ELF-1 (cell line): ENCODE measurements at places on chromosomes 3 and 15.

- DNase-seq, result no peak
Observed at GRCh38 chr3:132615881-132616280, 18.8 kb downstream of the ACKR4 start.

DNA sequence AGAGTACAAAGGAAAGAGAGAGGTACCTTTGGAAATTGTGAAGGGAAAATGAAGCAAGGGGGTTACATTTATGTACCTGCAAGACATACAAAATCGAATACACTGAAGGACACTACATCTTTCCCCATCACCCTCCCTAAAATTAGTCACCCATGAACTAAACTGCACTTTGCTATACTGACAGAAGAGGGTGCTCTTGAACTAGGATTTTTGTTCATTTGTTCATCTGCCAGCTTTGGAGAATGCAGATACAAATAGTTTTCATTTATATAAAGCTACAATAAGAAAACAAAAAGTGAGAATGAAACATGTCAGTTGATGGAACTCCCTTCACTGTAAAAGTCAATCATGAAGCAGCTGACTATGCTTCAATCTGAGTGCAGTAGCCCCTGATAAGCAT, 55.7 kb downstream of the PCCB start:
- peak; percentile 4 for DNase-seq

GRCh38 chr3:100537646-100538338, 45.4 kb downstream of the TMEM45A start:
- DNase-seq, result peak; percentile 43

GRCh38 chr15:32723171-32723948, 5.6 kb downstream of the GREM1 start:
- no peak for DNase-seq

DNA sequence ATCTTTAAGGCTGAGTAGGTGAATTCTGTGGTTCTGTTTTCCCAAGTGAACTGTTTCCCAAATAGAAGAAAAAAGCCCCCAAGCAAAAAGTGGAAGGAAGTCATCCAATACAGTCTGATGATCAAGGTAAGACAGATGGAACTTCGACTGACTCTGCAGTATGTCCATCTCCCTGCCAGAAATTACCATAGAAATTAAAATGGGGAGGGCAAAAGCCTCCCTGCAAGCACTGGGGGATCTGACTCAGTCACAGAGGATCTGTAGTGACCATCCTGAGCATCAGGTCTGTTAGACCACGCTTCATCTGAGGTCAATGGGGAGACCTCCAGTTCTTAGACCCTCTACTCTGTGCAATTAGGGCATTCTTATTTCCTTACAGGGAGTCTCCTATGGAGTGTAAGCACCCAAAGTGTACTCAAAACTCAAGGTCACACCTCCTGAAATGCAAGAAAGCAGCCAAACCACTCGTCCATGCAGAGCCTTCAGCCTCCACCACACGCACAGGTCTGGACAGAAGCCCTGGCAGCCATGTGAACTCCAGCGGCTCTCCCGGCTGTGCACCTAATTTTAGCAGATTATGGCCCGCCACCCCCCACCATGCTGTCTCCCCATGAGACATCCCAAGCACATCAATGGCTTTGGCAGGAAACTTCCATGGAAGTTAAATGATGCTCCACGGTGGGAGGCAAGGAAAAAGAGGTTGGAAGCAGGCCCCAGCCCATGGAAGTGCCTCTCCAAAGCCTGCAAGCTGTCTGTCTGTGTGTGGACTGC, 348.7 kb downstream of the NTRK3 start:
- no peak for DNase-seq

- DNase-seq, result no peak
Observed at GRCh38 chr3:152185891-152186630, 82.7 kb upstream of the MBNL1 start.

- DNase-seq, result no peak
Observed at GRCh38 chr3:10892622-10893021, 76.6 kb downstream of the SLC6A11 start.

GRCh38 chr3:55000546-55000945, 72.7 kb upstream of the LRTM1 start:
- DNase-seq, result peak; percentile 86

- DNase-seq, result peak; percentile 98
Observed at GRCh38 chr3:11600501-11601282, 43.0 kb downstream of the VGLL4 start.

GRCh38 chr3:157160658-157161424, 894 bp upstream of the CCNL1 start:
- DNase-seq, result peak; percentile 69

DNA sequence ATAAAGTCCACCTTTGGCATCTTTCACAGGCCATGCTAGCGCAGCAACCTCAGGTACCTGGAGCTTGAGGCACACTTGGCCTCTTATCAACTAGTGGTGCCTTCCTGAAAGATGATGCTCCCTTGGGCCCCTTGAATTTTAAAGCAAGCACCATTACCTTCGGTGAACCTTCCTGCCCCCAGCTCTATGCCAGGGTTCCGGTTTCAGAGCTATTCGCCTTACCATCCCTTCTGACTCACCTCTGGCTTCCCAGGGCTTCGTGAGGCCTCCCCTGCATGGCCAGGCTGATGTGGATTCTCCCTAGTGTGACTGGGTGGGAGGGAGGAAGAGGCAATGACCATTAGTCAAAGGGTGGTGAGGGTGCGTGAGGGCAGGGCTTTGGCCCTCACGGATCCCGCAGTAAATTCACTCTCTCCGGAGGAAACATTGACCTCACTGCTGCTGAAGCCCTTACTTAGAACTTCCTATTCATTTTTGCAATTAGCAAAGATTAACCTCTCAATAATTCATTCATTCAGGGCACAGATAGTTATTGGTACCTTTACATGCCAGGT, 16.3 kb downstream of the BHLHE40 start:
- no peak for DNase-seq

GRCh38 chr15:78334845-78335244, 5.3 kb upstream of the CRABP1 start:
- DNase-seq, result no peak

- DNase-seq, result no peak
Observed at GRCh38 chr3:112958811-112959560, 15.9 kb downstream of the CD200R1 start.

GRCh38 chr15:88989578-88989977, 76.4 kb upstream of the MFGE8 start:
- DNase-seq, result no peak

DNA sequence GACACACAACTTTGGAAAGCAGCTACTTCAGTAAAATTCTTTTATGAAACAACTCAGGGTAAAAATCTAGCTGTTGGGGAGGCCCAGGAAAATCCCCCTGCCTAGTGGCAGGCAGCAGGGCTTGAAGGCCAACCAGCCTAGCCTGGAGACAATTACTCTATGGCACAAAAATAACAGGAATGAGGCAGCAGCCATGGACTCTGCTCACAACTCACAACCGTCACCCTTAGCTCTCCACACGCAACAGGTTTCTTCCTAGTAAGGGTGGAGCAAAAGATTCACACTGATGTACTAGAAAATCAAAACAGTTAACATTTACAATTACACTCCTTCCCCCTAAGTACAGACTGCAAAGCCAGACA, 530 bp upstream of the FBXL22 start:
- DNase-seq, result no peak

GRCh38 chr15:45372041-45372995, 6.0 kb downstream of the GATM start:
- no peak for DNase-seq

GRCh38 chr3:136343873-136344555, 93.9 kb downstream of the PCCB start:
- DNase-seq, result no peak

GRCh38 chr3:168051531-168052471, 43.9 kb downstream of the GOLIM4 start:
- DNase-seq, result no peak

GRCh38 chr15:65096481-65097385, 18.3 kb downstream of the UBAP1L start:
- no peak for DNase-seq

GRCh38 chr15:80072285-80072994, 13.0 kb downstream of the ZFAND6 start:
- peak; percentile 54 for DNase-seq

GRCh38 chr15:89908226-89908625, 4.5 kb downstream of the ARPIN start:
- DNase-seq, result peak; percentile 16

DNA sequence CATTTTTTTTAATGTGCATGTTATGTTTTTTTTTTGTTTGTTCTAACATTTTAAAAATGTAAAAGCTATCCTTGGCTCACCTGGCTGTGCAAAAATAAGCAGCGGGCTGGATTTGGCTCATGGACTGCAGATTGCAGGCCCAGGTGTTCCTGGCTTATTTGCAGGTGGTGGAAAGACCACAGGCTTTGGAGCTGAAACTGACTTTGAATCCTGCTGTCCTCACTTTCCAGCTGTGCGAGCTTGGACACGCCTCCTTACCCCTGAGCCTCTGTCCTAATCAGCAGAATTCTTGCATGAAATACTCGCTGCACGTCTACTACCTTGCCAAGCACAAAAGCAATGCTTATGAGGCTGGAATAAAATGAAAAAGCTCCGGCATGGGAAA, 188.7 kb upstream of the TPM1 start:
- peak; percentile 32 for DNase-seq

GRCh38 chr3:128709038-128709437, 16.9 kb upstream of the RAB7A start:
- no peak for DNase-seq
